ENCODE measurements at places on chromosomes 3 and 15.

GRCh38 chr15:52557274-52557641, 11.6 kb downstream of the ARPP19 start:
- DNase-seq: no peak

- DNase-seq: no peak
Observed at GRCh38 chr3:76859596-76859995, 180.3 kb upstream of the ROBO2 start.

- DNase-seq: peak; percentile 32
Observed at GRCh38 chr3:186193534-186194450, 84.9 kb upstream of the ETV5 start.

DNA sequence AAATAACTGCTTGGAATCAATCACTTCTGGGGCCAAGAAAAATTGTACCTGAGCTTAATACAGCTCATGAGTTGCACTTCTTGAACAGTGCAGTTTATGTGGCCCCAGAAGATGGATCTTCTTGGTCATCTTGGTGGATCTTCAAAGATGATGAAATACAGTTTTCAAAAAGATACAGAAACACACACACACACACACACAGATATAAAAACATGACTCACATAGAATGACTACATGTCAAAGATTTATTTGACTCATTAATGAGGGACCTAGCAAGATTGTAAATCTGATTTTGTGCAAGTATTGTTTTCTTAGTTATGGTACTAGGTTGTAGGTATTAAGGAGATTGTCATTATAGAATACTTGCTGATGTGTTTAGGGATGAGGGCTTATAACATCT, 32.6 kb downstream of the PDCD6IP start:
- DNase-seq: no peak

DNA sequence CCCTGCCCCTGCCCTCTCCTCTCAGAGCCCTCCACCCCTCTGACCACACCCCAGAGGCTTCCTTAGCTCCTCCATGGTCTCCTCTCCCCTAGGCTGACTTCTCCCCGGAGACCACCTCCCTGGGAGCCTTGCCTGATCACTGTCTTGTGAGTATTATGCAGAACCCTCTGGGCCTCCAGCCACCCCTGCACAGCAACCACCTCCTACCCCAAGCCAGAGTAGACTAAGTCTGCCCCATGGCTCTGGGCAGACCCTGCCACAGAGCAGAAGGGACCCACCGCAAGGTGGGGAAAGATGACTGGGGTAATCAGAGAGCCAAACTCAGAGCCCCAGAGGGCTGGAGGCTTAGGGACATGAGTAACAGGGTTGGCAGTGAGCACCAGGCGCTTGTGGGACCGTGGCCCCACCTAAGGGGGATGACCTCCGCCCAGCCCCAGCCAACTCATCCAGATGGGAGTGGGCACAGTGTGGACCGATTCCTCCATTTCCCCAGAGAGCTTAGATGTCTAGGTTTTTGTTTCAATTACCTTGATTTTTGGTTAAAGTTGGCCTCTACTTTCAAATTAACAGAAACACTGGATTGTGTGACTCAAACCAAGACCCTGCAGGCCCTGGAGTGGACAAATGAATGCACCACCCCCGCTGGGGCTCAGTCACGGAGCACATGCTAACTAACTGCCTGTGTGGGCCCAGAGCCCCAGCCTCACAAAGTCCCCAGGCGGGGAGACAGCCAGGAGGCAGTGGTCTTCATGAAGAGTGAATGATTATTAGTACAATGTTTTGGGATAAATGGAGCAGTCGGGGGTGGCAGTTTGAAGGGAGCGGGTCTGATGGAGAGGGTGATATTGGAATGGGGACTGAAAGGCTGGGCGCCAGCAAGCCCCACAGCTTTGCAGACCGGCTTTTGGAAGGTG, 119.4 kb upstream of the PRR20G start:
- no peak for DNase-seq

DNA sequence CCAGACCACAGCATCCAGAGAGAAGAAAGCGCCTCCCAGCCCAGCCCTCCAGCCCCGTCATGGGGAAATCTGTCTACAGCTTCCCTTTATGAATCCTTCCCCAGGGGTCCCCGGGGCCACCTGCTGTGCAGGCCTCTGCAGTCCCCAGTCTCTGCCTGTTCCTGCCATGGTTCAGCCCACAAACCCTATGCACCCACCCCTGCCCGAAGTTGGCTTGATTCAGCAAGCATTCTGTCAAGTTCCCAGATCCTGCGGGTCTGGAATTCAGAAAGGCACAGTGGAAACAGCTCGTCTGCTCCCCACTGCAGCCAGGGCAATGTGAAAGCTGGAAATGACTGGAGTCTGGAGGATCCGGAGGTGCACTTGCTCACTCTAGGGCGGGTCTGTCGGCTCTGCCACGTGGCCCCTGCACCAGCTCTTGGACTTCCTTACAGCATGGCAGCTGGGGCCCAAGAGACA, 2.9 kb upstream of the OCA2 start:
- DNase-seq: no peak

- DNase-seq: no peak
Observed at GRCh38 chr3:53274938-53275605, 19.2 kb upstream of the TKT start.

- no peak for DNase-seq
Observed at GRCh38 chr3:45464336-45465170, 76.2 kb downstream of the LARS2 start.
